ENCODE measurements at places on chromosomes 6 and 20.
A peak's percentile ranks its signal among the peaks of the same experiment; 100 is the strongest.

DNA sequence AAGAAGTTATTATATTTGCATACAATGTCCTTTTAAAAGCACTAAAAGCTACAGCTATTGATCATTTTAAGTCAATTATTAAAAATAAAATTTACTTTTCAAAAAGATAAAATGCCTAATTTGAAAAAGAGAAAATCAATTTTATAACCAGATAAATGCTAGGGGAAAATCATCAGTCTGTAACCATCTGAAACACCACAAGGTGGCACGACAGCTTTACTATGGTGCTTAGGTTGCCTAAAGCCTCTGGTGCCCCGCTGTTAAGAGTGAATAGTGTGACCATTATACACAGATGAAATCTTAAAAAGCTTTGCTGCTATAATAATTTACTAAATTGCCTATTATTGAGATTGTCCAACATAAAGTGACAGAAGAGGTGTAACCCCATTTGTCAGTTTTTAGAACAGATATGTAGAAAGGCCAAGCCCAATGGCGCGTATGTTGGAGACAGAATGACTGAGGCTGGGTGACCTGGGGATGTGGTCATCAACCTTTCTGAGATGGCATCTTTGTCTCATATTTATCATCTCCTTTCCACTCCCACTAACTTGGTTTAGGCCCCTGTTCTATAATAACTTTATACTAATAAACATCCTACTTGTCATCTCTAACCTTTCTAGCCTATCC lies 100.8 kb downstream of the MOXD1 start:
- H3K27me3 ChIP-seq: no peaks in the 10 kb centered on the region
- H3K4me1 ChIP-seq: peaks cover 6% of the 10 kb centered on the region
- DNase-seq: peak; percentile 54
- no peak overlapping the region for H3K27ac ChIP-seq
- peaks cover 1% of the 10 kb centered on the region for H3K36me3 ChIP-seq
- H3K4me3 ChIP-seq: no peak overlapping the region

GRCh38 chr6:32181148-32181702 lies 2.8 kb downstream of the AGER start:
- H3K4me3 ChIP-seq: no peak overlapping the region
- H3K27me3 ChIP-seq: peaks cover 4% of the 10 kb centered on the region
- H3K4me1 ChIP-seq: peaks cover 49% of the 10 kb centered on the region

DNA sequence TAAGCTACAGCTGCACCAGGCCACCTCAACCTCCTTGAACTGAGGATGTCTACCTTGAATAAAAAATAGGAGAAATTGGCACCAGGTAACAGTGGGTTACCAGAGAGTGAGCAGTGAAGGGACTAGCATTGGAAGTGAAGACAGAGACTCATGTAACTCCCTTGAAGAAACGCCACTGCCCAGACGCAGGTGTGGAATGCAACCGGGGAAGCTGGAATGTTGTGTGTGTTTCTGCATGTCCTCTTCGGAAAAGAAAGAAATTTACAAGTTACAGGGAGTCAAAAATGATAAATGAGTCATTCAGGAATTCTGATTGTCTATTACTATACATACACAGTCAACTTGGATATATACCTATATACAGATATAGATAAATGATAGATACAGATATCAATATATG lies 514.7 kb upstream of the AGPAT4 start:
- no peaks in the 10 kb centered on the region for H3K4me1 ChIP-seq
- H3K27me3 ChIP-seq: no peaks in the 10 kb centered on the region
- no peak overlapping the region for H3K4me3 ChIP-seq
- DNase-seq: no peak
- no peak overlapping the region for H3K27ac ChIP-seq
- no peaks in the 10 kb centered on the region for H3K36me3 ChIP-seq

- H3K4me3 ChIP-seq: no peak overlapping the region
- H3K4me1 ChIP-seq: no peaks in the 10 kb centered on the region
- no peak overlapping the region for H3K27ac ChIP-seq
- no peaks in the 10 kb centered on the region for H3K36me3 ChIP-seq
- no peak for DNase-seq
Measured at GRCh38 chr6:33983109-33983716, 162.7 kb downstream of the GRM4 start.

DNA sequence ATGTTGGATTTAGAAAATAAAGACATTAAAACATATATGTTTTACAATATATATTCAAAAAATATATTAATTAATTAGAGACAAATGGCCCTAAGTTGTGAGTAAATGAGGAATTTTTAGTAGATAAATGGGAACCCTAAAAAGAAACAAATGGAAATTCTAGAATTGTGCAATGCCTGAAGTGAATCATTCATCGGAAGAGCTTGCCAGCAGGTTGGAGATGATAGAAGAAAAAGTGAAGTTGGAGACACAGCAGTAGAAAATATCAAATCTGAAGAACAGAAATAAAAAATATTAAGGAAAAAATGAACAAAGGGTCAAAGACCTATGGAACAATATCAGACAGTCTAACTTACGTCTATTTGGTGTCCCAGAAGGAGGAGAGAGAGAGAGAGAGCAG lies 109.4 kb upstream of the NEDD9 start:
- H3K4me3 ChIP-seq: no peak overlapping the region
- no peaks in the 10 kb centered on the region for H3K36me3 ChIP-seq
- no peak overlapping the region for H3K27ac ChIP-seq
- H3K4me1 ChIP-seq: peaks cover 12% of the 10 kb centered on the region
- H3K27me3 ChIP-seq: peaks cover 2% of the 10 kb centered on the region

Measured in HFFc6 (cell line).